Hematopoietic multipotent progenitor cell treated with erythropoietin and hydrocortisone succinate and interleukin-3 and kit ligand, for 15 days (in vitro differentiated cells): ENCODE measurements at places on chromosomes 4 and X.

- DNase-seq = no peak
Measured at GRCh38 chr4:7515390-7515902, 80.7 kb upstream of the PSAPL1 start.

GRCh38 chr4:112894951-112895350 lies 154.5 kb upstream of the ANK2 start:
- DNase-seq = no peak

DNA sequence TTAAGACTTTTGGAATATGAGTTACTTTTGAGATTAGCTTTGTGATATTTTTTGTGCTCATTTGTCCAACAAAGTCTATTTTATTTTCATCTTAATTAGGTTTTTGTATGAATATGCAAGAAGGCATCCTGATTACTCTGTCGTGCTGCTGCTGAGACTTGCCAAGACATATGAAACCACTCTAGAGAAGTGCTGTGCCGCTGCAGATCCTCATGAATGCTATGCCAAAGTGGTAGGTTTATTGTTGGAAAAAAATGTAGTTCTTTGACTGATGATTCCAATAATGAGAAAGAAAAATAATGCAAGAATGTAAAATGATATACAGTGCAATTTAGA lies 10.8 kb downstream of the ALB start:
- no peak for DNase-seq

DNA sequence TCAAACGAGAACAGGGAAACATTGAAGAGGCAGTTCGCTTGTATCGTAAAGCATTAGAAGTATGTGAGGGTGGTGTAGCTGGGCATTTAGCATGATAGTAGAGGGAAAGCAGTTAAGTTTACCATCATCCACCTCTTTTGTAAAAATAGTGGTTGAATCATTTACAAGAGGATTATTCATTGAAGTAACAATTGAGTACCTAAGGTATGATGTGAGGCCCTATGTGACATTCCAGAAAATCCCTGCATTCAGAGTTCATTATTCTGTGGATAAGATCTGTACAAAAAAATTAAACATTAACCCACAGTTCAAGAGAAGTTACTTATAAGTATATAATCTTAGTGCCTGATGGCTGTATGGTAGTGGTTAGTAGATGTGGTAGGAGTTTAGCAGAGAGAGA lies 22.2 kb upstream of the GCNA start:
- no peak for DNase-seq

DNA sequence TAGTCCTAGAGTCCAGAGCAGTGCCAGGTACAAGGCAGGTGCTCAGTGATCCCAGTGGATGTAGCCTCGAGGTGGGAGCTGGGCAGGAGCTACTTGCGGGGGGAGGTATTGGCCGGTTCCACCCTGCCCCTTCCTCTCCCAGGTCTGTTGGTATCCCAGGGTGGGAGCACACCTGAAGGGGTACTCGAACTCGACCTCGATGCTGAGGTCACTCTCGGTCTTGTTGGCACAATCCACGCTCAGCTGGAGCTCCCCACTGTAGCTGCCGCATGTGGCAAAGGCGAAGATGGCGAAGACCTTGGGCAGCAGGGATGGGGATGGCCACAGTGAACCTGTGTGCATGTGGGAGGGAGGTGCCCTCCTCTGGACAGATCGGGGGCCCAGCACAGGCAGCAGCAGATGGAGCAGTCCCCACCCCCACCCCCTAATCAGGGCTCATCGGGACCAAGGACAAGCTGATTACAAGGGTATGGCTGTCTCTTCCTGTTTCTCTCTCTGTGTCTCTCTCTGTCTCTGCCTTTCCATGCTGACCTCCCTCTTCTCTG lies 2.4 kb downstream of the SYP start:
- DNase-seq = no peak

GRCh38 chrX:18799911-18800310 lies 92.5 kb downstream of the PPEF1 start:
- no peak for DNase-seq
